ENCODE measurements at places on chromosomes 2 and 18.
A peak's percentile ranks its signal among the peaks of the same experiment; 100 is the strongest.

GRCh38 chr2:218238887-218239286, 21.9 kb downstream of the ARPC2 start:
- no peak for DNase-seq

DNA sequence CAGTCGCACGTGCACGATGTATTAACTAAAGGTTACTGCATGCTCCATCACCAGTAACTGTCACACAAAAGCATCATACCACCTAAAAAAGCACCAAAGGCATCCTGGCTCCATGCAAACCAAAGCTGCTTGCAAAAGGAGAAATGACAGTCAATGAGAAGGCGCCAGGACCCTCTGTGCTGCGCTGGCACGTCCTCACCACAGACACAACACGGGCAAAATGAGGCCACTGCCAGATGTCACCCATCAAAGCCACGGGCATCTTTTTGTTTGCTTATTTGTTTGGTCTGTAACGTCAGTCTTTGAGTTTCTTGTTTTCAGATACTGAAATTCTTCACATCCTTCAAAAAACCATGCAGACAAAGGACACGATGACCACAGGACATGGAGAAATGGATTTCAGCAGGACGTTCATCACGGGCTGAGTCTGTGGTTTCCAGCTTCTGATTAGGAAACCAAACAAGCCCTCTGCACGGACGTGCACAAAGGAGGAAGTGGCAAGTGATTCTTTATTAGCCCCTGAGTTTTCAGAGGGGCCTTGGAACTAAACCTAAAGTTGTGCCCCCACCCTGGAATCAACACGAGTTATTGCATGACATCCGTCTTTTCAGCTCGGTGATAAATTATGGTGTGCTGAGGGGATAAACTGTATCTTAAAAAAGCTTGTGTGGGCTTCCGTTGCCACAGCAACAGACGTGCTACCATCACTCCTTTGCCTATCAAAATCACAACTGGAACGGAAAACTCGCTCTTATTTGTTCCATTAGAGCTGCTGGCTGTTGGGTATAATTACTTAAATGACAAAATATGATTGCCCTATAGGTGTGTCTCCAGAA, 181.8 kb downstream of the EIPR1 start:
- no peak for DNase-seq

- no peak for DNase-seq
Measured at GRCh38 chr2:31202041-31202440, 15.3 kb downstream of the CAPN14 start.

GRCh38 chr2:30968660-30969397, 161.6 kb upstream of the CAPN13 start:
- DNase-seq = no peak

- DNase-seq = no peak
Measured at GRCh38 chr2:199462347-199462955, 4.7 kb upstream of the SATB2 start.

GRCh38 chr18:48017635-48018034, 87.2 kb upstream of the SMAD2 start:
- DNase-seq = no peak

DNA sequence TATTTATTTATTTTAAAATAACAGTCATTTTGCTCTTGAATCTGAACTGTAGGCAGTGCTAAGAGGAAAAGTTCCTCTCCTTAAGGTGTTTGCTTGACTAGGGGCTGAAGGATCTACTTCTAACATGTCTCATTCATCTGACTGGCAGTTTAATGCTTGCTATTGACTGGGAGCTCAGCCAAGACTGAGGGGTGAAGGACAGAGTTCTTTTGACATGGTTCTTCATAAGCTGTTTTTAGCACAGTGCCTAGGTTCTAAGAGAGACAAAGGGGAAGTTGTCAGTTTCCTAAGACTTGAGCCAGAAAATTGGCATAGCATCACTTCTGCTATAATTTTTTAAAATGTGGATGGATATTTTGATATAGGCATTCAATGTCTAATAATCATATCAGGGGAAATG, 73.0 kb downstream of the COMMD1 start:
- no peak for DNase-seq

- DNase-seq = no peak
Measured at GRCh38 chr2:207534417-207534816, 4.7 kb downstream of the CREB1 start.

- no peak for DNase-seq
Measured at GRCh38 chr2:191376981-191377629, 131.9 kb downstream of the MYO1B start.

DNA sequence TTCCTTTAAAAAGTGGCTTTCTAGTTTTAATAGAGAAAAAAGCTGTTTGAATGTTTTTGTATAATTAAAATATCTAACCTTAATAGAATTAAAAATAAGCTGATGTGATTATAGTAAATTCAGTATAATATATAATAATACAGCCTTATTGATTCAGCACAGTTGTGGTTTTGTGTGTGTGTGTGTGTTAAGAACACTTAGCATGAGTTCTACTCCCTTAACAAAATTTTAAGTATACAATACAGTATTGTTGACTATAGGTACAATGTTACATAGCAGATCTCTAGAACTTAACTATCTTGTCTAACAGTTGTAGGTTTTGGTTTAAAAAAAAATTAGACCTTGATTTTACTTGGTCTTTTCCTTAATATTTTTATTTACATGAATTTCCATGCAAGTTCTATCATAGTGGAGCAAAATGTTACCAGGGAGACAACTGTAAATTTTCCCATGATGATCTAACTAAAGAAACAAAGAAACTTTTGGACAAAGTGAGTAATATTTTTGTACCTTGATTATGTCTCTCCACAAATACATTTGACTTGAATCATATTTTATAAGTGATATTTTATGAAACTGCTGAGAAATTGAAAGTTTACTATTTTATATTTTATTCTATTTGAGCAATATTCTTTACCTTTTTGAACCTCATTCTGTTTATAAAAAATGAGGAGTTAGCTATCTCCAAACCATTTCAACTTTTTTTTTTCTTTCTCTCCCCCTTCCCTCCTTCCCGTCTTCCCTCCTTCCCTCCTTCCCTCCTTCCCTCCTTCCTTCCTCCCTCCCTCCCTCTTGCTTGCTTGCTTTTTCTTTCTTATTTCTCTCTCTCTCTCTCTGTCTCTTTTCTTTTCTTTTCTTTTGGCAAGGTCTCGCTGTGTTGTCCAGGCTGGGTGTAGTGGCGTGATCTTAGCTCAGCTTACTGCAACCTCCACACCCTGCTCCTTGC, 46.3 kb downstream of the ZC3H6 start:
- DNase-seq = no peak

DNA sequence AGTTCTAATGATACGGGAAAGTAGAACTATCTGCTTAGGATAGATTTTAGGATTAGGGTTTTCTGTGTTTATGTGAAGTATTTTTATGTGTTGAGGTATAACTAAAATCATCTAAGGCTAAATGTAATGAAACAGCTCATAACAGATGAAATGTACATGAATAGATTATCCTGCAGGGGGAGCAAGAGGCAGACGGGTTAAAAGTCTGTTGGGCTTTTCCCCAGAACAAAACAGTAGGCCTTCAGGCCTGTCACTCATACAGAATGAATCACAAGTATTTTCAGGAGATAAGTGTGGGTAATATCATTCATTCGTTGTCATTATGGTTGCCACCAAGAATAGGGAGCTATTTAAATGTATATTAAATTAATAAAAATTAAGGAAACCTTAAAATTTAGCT, 107.9 kb upstream of the IL1R2 start:
- DNase-seq = no peak

DNA sequence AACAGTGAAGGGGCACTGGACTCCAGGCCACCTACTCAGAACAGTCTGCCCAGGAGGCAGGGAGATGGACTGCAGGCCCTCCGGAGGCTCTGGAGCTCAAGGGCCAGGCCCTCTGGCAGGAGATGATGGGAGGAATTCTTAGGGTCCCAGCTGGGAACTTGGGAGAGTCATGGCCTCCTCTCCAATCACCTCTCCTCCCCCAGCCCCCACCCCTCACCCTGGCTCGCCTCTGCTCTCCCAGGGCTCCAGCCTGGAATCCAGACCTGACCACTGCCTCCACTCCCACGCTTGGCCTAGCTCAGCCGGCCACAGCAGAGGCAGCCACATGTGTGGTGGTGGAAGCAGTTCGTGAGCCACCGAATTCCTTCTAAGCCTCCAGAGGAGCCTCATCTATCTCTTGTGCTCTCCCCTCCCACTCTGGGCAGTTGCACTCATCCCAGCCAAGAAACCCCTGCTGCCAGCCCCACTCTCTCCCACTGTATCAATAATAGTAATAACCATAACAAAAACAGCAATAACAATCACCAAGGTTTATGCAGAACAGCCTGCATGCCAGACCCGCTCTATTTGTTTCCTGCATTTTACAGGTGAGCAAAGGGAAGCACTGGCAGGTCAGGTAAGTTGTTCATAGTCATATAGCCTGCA, 67.4 kb downstream of the TNS1 start:
- DNase-seq = no peak

- DNase-seq = no peak
Measured at GRCh38 chr2:157501026-157501425, 57.1 kb upstream of the CYTIP start.

GRCh38 chr2:85741211-85741832, 12.5 kb upstream of the ATOH8 start:
- DNase-seq = no peak

GRCh38 chr2:224101820-224102630, 62.9 kb upstream of the SERPINE2 start:
- no peak for DNase-seq

GRCh38 chr2:95014126-95014708, 11.3 kb upstream of the MAL start:
- DNase-seq = no peak

DNA sequence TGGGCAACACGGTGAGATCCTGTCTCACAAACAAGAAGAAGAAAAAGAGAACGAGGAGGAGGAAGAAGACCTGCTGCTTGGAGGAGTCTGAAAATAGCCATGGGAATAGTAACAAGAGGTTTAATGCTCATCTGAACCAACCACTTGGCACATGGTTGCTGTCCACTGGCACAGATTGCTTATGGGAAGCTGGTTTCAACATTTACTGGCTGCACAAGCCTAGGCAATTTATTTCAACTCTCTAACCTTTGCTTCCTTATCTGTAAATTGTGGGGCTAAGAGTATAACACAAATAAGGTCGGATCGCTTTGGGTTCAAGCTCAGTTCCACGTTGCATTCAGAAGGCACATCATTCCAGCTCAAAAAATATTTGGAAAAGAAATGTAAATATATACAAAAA, 14.2 kb upstream of the RHOB start:
- DNase-seq = no peak

GRCh38 chr2:102401456-102401855, 21.5 kb upstream of the IL18RAP start:
- DNase-seq = no peak

GRCh38 chr18:42574871-42575270, 540.6 kb downstream of the RIT2 start:
- DNase-seq = peak; percentile 19

- no peak for DNase-seq
Measured at GRCh38 chr18:28382215-28382879, 205.4 kb upstream of the CDH2 start.

DNA sequence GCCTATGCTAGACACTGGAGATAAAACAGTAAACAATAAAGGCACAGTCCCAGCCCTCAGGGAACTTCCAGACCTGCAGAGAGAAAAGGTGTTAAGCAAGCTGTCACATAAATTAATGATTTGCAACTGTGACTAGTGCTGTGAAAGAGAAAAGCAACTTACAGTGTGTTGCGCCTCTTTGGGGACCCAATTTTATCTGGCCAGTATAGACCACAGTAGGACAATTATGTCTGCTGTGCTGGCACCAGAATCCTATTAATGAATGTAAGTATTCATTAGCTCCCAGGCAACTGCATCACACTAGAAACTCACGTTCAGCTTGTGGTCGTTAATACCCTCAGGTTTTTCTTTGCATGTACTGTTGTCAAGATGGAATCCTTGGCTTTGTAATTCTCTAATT, 55.3 kb upstream of the CHST9 start:
- no peak for DNase-seq

- no peak for DNase-seq
Measured at GRCh38 chr2:144426355-144426754, 93.6 kb downstream of the ZEB2 start.

- DNase-seq = no peak
Measured at GRCh38 chr2:46615555-46615954, 136.2 kb downstream of the TMEM247 start.

DNA sequence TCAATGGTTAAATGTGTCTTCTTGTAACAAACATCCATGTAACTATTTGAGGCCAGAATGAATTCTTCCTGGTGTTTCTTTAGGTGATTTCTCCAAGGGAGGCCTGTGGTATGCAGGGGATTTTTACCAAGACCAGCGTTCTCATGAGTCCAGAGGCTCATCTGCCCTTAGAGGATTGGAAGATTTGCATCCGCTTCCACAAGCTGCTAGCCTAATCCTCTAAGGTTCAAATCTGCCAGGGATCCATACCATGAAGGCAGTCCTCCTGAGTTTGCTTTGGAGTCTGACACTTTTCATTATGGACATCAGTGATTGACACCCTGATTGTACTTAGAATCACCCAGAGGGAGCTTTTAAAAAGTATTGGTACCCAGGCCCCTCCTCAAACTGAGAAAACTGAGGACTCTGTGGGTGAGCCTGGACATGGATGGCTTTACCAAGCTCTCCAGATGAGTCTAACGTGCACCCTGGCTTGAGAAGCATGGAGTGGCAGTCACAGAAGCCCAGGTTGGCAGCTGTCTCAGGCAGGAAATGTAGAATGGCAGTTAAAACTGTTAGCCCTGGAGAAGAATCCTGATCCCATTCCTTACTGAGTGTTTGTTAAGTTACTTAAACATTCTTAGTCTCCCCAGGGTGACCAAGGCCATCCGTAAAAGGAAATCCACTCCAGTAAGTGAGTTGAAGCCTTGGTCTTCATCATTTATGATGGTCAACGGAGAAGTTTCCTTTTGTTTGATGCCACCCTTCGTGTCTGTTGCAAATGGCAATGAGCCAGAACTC, 95.3 kb upstream of the RMDN2 start:
- DNase-seq = no peak

DNA sequence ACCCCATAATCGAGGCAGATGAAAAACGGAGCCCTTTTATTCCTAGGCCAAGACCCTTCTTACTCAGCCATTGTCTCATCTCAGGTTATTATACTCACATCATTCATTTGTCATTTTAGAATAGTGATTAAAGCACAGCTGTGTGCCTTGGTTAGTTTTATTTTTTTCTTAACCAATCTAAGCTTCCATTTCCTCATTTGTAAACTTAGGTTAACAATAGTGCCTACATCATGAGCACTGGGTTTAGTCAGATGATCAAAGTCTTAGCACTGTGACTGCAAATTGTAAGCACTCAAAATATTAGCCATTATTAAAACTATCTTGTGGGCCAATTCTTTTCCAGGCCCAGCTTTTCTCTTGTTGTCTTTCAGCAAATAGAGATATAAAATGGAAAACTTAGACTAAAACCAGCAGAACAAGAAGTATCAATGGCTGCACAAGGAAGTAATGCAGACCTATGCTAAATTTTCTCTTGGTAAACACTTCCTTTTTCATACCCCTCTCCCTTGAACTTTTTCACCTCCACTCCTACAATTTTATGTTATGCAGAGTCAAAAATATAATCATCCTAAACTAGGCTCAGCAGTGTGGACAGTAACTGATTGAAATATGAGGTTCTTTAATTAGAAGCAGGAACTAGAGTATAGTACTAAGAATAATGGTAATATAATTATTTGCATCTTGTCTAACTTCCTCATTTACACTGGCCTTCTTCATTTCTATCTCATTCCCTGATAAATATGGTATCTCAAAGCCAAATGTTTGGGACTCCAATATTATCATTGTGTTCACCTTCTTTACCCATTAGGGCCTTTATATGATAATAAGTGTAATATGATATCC, 21.5 kb upstream of the GALNT3 start:
- DNase-seq = no peak

Data from NCI-H524 treated with DMSO at 0.1 percent for 48 hours (cell line).